ENCODE measurements at places on chromosomes 2 and 18.

DNA sequence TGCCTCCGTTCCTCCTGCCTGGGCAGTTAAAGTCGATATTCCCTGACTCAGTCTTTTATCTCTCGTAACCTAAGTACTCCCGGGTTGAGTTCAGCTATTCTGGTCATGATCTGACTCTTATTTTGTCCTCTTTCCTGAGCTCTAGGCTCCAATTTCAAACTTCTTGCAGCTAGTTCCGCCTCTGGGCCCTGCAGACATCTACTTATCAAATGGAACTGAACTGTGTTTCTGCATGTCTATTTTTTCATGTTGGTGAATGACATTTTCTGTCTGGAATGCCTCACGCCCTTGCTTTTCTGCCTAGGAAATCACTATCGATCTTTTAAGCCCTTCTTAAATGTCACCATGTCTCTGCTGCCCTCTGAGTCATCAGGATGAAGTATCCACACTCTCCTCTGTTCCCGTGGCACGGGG is 101.5 kb downstream of the VAPA start:
- DNase-seq: no peak

GRCh38 chr2:179987916-179988315 is 19.2 kb downstream of the CWC22 start:
- no peak for DNase-seq

DNA sequence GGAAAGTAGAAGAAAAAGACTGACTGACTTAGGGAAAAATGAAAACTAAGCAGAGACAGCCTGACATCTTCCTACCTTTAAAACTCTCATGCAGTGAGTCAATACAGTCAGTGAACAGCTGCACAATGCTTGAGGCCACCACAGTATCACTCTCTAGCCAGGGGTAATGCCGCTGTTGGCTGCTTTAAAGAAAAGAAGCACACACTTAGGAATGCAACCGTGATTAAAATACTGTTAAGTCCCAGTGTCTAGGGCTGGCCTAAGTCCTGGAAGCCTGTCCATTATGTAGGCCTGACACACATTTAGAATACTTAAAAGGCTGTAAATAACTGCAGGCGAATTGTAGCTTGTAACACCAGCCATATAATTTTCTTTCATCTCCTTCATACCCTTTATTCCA is 50.7 kb downstream of the SIGLEC15 start:
- DNase-seq: no peak

DNA sequence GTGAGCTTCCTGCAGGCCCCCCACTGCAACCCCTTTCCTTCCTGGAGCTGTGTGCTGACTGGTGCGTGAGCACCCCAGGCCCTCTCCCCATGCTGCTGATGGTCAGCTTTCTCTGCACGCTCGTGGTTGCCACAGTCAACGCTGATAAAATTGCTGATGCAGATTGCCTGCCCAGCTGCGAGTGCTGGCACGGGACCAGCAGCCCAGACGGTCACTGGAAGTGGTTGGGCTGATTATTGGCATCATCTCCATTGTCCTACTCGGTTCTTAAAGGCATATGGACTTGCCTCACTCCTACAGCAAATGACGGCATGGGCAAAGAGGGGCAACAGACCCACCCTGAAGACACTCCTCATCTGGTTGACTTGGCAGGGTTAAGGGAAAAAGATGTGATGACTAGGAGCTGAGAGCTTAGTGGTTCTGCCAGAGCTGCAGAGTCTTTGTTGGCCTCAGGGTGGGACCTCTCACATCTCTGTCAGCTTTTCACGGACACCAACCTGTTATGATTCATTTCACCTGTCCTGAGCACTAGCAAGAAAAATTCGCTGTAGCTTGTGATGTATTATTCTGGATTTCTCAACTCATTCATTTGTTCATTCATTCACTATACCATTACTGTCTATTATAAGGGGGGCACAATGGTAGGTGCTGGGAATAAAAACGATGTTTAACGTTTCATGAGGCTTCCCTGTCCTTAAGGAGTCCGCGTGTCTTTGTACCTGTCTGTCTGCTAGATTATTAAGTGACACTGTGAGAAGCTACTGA is 38.4 kb downstream of the PAX8 start:
- DNase-seq: no peak

- no peak for DNase-seq
Measured at GRCh38 chr2:122639711-122640110, 884.3 kb downstream of the TSN start.

GRCh38 chr2:5766561-5766960 is 74.4 kb downstream of the SOX11 start:
- DNase-seq: no peak

DNA sequence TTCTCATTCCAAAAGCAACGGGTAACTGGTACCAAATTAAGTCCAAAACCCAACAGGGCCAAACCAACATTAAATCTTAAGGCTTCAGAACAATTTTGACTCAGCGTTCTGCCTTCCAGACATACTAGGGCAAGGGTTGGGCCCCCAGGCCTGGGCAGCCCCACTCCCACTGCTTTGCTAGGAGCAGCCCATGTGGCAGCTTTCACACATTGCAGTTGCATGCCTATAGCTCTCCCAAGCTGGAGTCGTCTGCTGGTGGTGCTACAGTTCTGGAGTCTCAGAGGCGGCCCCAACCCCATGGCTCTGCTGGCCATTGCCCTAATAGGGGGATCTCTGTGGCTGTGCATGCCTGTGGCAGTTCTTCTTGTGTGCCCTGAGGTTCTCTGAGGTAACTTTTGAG is 37.6 kb upstream of the CD226 start:
- DNase-seq: no peak

All from CD4-positive, alpha-beta T cell treated with Interleukin-2 at 100 ng/mL for 4 hours (primary cell).